Melanocyte of skin (primary cell): ENCODE measurements at places on chromosomes 4 and X. TPM values are rescaled to one million over a fixed set of nuclear protein-coding genes. Genes with fewer than 3 reads are reported as not detected.

The UGT2B7 gene
- 0.31 and 1.3 TPM in 2 replicates for total RNA-seq

The HSD17B11 gene
- total RNA-seq = 41.6 and 66.5 TPM in 2 replicates

The TLR7 gene
- not detected in 2 replicates for total RNA-seq

The CDX4 gene
- total RNA-seq = not detected in 2 replicates

The XAGE2 gene
- total RNA-seq = not detected in 2 replicates
